Mucosa of descending colon (tissue), 3 donors: ENCODE measurements at places on chromosomes 12 and 14. TPM values are rescaled to one million over a fixed set of nuclear protein-coding genes. Genes with fewer than 3 reads are reported as not detected.

- peak; percentile 48 for DNase-seq
These were observed 26.3 kb upstream of the AMIGO2 start for GRCh38 chr12:47105914-47106674.

GDF3 gene
- total RNA-seq, result not detected

DNA sequence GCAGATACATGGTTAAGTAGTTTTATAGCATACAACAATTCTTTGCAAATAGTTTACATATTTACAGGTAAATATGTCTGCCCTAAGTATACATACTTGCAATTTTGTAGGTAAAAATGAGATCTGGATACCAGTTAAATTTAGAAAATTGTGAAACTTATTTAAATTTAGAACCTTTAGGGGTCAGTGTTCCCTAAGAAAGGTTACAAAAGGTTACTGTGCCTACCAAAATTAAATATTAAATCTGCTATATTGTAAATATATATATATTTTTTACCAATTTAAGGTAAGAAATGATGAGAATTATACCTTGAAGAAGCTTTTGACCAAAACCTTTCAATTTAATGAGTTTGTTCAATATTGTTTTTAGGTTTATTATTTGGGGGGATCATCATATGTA is 54.0 kb downstream of the MIPOL1 start:
- no peak for DNase-seq

DNA sequence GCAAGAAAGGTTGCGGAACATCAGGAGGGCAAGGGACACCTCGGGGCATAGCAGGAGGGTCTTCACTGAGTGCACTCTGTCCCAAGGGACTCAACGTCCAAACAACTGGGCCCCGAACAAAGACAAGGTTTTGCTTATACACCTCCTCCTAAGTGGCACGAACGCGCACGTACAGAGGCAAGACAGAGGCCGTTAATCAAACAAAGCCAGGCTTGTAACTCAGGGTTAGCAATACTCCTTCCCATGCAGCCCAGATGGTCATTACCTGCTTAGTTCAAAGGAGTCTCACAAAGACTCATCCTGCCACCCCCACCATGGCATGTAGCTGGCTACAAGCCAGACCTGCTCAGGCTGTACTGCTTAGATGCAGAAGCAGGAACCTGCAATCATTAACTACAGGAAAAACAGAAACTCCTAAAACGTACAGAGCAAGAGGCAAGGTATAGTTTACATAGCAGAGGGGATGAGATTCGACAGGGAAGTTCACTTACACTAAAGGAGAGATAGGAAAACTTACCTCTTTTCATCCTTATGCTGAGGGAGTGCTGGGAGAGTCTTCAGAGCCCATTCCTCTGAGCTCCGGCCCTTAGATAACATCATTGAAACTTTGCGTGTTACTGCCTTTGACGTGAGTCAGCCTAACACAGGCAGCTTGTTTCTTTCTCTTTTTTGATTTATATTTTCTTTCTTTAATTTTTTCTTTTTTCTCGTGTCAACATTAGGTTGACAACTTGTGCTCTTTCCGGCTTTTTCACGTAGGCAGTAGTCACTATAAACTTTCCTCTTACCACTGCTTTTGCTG is 1319.1 kb downstream of the TMEM121 start:
- peak; percentile 95 for DNase-seq

RPS6KA5 gene
- total RNA-seq, result 41.5 TPM

- no peak for DNase-seq
These were observed 19.4 kb downstream of the MEG3 start for GRCh38 chr14:100845341-100845740.

GRCh38 chr14:72701605-72702004 is 192.3 kb downstream of the DPF3 start:
- DNase-seq, result no peak

DNA sequence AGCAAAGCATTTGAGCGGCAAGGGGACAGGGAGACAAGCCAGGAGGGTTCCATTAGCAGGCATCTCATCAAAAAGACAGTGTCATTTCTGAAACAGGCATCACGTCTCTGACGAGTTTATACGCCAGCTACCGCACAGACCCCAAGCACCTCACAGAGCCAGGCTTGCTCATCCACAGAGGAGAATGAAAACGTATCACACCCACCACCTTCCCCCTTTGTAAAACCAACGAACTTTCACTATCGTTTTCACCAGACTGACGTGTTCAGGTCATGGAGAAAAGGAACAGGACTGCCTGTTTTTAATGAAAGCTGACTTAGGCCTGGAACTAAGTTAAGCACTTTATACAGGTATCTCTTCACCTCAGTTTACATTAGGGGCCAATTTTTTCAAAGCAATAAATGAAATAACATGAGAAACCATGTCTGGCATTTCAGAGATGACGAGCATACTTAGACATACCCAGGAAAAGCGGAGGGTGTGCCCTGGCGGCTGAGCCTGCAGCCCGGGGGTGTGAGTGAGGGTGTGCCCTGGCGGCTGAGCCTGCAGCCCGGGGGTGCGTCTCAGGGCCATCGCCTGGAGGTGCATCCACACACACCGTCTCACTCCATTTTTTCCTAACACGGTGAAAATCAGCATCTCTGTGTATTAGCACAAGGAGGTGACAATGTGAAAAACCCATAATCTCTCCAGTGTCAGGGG is 41.9 kb downstream of the STX2 start:
- no peak for DNase-seq

DNA sequence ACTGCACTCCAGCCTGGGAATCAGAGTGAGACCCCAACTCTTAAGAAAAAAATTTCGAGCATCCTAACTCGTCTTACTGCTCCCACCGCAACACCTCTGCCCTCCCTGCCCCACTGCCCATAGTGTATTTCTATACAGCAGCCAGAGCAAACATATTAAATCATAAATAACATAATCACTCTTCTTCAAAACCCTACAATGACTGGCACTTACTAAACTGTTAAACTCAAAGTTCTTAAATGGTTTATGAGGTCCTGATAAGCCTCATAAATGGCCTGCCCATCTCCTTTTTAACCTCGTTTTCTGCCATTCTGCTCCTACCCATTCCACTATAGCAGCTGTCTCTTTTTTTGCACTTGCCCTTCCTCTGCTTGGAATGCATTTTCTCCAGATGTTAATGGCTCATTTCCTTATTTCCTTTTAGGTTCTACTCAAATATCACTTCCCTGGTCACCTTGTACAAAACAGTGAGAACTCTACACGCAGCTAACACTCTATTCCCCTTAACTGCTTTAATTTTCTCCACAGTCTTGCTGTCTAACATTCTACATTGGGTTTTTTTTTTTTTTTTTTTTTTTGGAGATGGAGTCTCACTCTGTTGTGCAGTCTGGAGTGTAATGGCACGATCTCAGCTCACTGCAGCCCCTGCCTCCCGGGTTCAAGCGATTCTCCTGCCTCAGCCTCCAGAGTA is 45.2 kb downstream of the CDK17 start:
- no peak for DNase-seq
